Right hindlimb (tissue), 1 donor: ENCODE measurements at places on chromosomes 13 and 19.

- no peak for DNase-seq
Observed at GRCh38 chr13:24221007-24221406, 60.5 kb downstream of the SPATA13 start.

GRCh38 chr13:42859760-42860159, 78.4 kb downstream of the FAM216B start:
- DNase-seq, result no peak

DNA sequence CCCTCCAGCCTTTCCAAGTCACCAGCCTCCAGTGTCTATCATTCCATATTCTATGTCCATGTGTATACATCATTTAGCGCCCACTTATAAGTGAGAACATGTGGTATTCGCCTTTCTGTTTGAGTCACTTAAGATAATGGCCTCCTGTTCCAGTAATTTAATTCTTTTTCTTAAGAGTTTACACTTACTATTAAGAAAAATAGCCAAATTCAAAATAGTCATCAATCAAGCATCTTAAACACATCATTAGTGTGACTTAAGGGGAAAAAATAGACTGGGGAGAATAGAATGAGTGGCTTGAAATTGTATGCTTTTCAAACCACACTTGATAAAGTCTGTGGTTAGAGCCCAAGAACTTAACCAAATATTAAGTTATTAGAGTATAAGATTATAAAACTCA, 248.0 kb downstream of the MAB21L1 start:
- no peak for DNase-seq

DNA sequence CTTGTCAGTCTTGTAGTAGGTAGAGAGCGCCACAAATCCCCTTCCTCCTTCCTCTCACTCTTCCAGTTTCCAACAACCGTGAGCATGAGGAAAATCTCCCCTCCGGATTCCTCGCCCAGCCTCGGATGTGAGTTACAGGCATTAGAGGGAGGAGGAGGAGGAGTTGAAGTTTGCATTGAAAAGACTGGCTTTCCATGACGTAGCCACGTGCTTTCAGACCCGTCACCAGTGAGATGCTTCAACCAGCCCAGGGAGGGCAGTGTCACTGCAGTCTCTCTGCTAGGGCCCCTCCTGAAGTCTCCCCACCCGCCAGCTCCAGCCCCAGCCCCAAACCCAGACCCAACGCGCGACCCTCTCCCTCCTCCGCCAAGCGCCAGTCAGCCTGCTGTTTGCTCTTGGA, 442 bp upstream of the FGF14 start:
- peak; percentile 55 for DNase-seq

- peak; percentile 65 for DNase-seq
Observed at GRCh38 chr19:5035793-5036697, 67.1 kb downstream of the KDM4B start.

GRCh38 chr19:41734585-41734984, 20.7 kb upstream of the CEACAM6 start:
- DNase-seq, result no peak

- no peak for DNase-seq
Observed at GRCh38 chr19:29708554-29709439, 6.3 kb downstream of the C19orf12 start.

GRCh38 chr19:8252922-8253589, 43.9 kb downstream of the CERS4 start:
- peak; percentile 91 for DNase-seq

DNA sequence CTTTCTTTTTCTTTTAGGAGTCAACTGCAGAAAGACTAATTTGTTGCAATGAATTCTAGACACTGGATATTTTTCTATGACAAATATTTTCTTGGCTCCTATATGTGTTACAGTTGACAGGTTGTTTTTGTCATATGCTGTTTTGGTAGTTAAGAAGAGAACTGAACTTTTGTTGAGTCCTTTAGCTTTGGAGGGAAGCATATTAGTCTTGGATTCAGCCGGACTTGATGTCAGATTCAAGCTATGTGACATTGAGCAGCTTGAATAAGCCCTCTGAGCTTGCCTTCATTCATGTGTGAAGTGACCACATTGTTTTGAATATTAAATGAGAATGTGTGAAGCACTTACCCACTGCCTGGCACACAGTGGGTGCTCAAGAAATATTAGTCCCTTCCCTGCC, 181.9 kb upstream of the RNF113B start:
- DNase-seq, result no peak

- DNase-seq, result no peak
Observed at GRCh38 chr13:63855457-63856118, 2439.9 kb upstream of the PCDH20 start.

- no peak for DNase-seq
Observed at GRCh38 chr13:100480676-100481075, 107.9 kb downstream of the GGACT start.

- no peak for DNase-seq
Observed at GRCh38 chr19:16161840-16162239, 11.5 kb downstream of the CIB3 start.

GRCh38 chr13:95596701-95597100, 44.2 kb downstream of the CLDN10 start:
- no peak for DNase-seq

GRCh38 chr13:77820431-77821149, 98.0 kb downstream of the EDNRB start:
- DNase-seq, result no peak

DNA sequence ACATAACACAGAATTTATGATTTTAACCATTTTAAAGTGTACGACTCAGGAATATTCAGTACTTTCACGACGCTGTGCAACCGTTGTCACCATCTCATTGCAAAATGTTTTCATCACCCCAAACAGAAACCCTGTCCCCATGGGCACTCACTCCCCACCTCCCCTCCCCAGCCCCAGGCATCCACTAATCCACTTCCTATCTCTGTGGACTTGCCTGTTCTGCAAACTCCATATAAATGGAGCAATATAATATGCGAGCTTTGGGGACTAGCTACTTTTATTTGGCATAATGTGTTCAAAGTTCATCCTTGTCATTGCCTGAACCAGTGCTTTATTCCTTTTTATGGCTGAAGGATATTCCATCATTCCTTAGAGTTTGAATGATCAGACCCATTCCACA, 7.3 kb upstream of the INSR start:
- DNase-seq, result no peak

DNA sequence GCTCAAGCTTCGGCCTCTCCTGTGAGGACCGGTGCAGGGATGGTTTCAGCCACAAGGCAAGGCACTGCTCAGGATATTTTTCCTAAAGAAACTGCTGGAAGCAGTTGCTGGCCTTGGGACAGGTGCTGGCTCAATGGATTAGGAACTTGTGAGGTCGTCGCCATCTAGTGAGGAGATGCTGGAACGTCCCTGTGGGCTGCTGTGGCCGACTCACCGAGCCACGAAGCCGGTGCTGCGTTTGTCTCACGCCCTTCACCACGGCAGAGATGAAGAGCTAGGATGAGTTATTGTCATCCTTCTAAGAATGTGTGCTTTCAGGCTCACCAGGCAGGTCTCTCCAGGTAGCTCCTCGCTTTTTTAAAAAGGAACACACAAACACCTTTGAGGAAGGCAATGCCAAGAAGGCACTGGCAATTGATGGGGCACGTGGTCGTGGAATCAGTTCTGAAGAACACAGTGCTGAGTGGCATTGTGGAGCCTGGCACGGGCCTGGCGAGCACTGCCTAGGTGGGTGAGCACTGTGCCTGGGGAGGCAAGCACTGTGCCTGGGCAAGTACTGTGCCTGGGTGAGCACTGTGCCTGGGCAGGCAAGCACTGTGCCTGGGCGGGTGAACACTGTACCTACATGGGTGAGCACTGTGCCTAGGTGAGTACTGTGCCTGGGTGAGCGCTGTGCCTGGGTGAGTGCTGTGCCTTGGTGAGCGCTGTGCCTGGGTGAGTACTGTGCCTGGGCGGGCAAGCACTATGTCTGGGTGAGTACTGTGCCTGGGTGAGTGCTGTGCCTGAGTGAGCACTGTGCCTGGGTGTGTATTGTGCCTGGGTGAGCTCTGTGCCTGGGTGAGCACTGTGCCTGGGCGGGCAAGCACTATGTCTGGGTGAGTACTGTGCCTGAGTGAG, 140.4 kb downstream of the TEX29 start:
- peak; percentile 76 for DNase-seq
